Activated CD4-positive, CD25-positive, alpha-beta regulatory T cell treated with anti-CD3 and anti-CD28 coated beads, Interleukin-2, amount 50 U/mL, for 72 hours (primary cell): ENCODE measurements at places on chromosomes 7 and 10.

DNA sequence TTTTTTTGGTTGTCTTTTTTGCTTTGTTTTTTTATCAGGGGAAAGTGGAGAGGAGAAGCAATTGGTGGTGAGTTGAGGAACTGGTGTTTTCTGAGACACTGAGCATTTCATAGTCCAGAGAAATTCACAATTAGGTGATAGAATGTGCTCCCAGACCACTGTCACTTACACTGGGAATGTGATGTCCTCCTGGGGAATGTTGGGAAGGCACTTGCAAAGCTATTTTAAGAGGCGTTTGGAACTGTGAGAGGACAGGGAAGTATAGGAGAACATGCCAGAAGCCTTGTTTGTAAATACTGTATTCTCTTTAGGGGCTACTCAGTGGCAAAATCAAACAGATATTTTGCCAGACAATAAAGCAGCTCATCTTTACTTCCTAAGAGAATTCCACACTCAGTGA is 16.0 kb downstream of the CHRM2 start:
- DNase-seq, result no peak

DNA sequence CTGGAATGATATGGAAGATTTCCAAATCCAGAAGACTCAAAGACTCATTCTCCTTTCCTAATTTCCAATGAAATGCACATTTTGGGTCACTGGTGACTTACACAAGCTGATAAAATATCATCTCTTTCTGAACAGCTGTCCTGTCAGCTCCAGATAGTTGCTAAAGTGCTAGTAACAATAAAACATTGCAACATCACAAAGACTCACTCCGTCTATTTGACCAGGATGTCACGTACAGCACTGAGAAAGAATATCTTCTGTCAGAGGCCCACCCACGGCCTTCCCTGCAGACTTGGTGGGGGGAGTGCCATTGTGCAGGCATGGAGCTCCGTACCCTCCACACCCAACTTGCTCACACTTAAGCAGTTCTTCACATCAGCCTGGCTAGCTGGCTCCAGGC is 78.9 kb upstream of the EGR2 start:
- no peak for DNase-seq

GRCh38 chr10:21522631-21523406 is 2.7 kb downstream of the SKIDA1 start:
- no peak for DNase-seq

DNA sequence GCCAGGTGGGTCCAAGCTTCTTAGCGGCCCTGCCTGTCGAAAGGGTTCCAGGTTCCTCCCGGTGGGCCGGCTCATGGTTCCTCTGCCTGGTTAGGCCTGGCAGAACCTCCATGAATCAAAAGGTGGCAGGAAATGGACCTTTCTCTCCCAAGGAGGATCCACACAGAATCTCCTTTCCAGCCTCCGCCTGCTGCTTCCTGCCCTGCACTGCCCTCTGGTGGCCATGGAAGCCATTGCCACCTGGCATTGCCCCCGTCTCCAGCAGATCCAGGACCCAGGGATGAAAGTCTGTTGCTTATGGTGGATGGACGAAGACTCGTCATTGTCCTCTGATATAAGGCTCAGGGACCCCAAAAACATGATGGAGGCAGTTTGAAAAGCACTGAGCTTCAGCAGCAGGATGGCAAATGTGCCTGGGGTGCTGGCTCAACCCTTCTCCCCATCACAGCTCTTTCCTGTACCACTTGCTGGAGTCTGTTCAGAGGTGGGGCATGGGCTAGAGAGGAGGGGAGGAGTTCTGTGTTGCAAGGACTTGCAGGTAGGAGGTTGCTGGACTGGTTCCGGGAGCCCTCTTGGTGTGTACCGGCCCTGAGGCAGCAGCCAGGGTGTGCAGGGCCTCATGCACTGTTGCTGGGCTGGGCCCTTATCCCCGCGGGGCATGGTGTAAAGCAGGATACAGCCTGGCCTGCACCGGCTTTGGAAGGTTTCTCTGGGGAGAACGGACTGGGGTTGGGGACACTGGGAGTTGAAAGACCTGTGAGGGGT is 11.3 kb upstream of the INMT start:
- peak; percentile 83 for DNase-seq

- no peak for DNase-seq
These were observed 253.6 kb upstream of the MKLN1 start for GRCh38 chr7:131074043-131074442.

- no peak for DNase-seq
These were observed 8.3 kb downstream of the MNX1 start for GRCh38 chr7:157001920-157002818.

DNA sequence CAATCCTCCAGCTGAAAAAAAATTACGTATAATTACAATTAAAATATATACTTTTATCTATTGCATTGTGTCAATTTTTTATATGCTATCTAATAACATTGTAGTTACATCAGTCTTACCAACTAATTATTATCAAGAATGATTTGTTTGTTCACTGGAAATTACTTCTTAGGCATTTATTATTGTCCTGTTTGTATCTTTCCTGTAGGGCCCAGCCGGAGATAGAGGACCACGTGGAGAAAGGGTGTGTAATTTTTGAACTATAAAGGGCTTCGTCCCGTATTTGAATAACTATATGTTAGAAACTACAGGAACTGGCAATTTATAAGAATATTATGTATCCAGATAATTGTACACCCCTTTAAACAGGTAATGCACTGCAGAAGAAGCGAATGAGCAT is 4.1 kb downstream of the COL1A2 start:
- no peak for DNase-seq

GRCh38 chr7:1947586-1948217 is 277.6 kb downstream of the ELFN1 start:
- DNase-seq, result no peak

- DNase-seq, result no peak
These were observed 1212.4 kb downstream of the SORCS1 start for GRCh38 chr10:105952153-105952552.

GRCh38 chr10:60299961-60300883 is 89.5 kb downstream of the ANK3 start:
- no peak for DNase-seq

GRCh38 chr10:66187053-66187733 is 738.6 kb upstream of the LRRTM3 start:
- no peak for DNase-seq

DNA sequence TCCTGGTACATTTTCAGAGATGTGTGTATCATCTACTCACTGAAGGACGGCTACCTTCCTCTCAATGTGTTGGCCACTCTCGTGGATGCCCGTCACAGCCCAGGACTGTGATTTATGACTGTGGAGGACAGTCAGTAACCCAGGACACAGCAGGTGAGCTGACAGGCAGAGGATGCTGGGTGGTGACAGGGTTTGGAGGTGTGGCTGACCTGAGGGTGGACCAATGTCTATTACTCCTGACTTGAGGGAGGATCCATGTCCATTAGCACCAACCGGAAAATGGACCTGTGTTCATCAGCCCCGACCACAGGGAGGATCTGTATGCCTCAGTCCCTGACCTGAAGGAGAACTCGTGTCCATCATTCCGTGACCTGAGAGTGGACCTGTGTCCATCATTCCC is 96.1 kb downstream of the ADCY1 start:
- DNase-seq, result no peak

GRCh38 chr10:96470116-96470743 is 43.5 kb downstream of the TLL2 start:
- DNase-seq, result no peak

GRCh38 chr10:46292573-46293023 is 5.8 kb downstream of the ANTXRL start:
- DNase-seq, result peak; percentile 8

DNA sequence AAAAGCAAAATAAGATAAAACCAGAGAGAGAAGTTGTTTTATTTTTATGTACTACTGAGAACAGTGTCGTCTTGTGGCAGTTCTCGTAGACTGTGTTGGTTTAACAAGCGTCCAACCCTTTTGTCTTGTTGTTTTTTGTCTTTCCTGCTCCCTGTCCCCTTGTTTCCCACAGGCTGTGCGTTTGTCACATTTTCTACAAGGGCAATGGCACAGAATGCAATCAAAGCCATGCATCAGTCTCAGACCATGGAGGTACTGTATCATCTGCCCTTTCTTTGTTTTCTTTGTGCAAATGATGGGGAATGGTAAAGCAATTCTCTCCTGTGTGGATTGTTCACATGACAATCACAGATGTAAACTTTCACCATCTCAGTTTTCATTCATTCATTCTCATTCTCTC is 248.8 kb downstream of the CELF2 start:
- no peak for DNase-seq

DNA sequence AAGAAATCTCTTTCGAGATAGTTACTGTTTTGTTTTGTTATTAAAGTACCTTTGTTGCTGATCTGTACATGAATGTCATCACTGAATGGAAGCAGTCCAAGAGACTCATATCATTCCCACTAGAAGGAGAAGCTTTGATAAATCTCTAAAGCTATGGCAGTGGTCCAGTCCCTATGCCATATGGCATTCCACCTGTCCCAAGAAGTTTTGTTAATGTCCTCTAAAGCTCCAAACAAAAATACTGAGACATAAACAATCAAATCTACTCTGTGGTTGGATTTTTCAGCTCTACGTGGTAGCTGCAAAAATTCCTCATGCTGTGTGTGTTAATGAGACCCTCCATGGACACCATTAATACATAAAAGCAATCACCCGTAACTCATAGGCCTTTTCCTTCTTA is 94.1 kb downstream of the LRRN3 start:
- no peak for DNase-seq

- DNase-seq, result no peak
These were observed 23.3 kb downstream of the NEUROG3 start for GRCh38 chr10:69549959-69550358.

DNA sequence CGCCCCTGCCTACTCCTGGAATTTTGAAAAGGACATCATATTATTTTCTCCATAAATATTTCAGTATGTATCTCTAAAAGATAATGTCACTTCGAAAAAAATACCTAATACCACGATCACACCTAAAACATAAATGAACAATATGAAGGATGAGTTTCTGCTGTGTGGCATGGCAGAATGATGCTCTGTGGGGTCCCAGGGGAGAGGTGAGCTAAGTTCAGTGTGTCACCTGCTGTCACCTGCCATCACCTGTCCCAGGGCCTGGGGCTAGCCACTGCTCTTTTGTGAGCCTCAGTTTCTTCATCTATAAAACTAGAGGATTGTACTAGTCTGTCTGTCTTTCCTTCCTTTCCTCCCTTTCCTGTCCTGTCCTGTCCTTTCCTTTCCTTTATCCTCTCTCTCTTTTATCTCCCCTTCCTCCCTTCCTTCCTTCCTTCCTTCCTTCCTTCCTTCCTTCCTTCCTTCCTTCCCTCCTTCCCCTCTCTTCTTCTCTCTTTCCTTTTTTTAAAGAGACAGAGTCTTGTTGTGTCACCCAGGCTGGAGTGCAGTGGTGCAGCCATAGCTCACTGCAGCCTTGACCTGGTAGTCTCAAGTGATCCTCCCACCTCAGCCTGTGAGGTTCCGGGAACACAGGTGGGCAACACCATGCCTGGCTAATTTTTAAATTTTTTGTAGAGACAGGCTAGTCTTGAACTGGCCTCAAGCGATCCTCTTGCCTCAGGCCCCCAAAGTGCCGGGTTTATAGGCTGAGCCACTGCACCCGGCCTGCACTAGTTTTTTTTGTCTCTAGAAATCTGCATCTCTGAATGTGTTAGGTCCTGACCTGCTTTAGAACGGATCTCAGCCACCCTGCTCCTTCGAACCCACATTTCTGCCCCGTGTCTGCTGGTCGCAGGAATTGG is 43.1 kb downstream of the CUX1 start:
- no peak for DNase-seq

- no peak for DNase-seq
These were observed 11.0 kb upstream of the ZNF853 start for GRCh38 chr7:6604458-6604857.

DNA sequence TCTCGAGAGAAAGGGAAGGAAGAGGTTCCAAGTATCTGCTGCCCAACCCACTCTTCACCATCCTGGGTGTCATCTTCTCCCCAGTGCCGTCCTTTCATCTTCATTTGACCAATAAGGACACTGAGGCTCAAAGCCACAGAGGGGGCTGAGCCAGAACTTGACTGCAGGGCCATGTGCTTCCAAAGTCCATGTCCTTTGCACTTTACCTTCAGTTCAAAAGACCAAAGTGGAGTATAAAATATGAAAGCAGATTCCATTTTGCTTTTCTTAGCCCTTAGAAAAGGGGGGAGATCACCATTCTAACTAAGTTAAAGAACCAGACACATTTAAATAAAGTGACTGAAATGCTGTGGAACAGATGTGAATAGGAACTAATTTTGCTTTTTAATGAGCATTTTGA is 56.2 kb downstream of the JAZF1 start:
- DNase-seq, result no peak

DNA sequence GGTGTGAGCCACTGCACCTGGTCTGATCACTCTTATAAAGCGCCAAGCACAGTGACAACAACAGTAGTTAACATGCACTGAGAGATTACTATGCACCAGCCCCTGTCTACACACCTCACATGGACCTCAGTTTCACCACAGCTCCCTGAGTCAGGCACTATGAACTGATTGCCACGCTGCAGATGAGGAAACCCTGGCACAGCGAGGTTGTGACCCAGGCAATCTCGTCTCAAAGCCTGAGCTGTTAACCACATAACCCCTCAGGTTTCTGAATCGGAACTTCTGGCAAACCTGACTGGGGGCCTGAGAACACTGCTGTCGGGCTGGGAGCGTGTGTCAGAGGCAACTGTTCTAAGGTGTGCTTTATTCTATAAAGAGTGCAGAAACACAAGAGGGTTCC is 150.8 kb downstream of the RNF216 start:
- no peak for DNase-seq

GRCh38 chr10:91287912-91288311 is 67.4 kb downstream of the PCGF5 start:
- no peak for DNase-seq

GRCh38 chr7:158567153-158567603 is 20.4 kb downstream of the PTPRN2 start:
- DNase-seq, result no peak

GRCh38 chr10:62916141-62916603 is 100.0 kb upstream of the EGR2 start:
- DNase-seq, result no peak

DNA sequence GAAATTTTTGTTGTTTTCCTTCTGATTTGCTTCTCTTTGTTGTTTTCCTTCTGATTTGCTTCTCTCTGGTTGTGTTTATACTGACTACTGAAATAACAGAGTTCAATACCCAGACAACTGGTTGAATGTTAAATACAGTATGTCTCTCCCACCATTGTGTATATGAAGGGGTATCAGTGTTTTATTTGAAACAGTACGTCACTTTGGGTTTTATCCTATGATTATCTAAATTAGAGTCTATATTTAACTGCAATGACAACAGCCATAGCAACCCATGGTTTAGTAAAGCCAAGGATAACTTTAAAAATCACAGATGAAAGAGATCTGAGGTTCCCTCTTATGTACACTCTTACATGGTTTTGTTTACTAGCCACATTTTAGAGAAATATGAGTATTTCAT is 141.3 kb downstream of the GNAT3 start:
- no peak for DNase-seq
